ENCODE measurements at places on chromosomes 7 and 10. TPM values are rescaled to one million over a fixed set of nuclear protein-coding genes. Genes with fewer than 3 reads are reported as not detected.
A peak's percentile ranks its signal among the peaks of the same experiment; 100 is the strongest.

GRCh38 chr7:155483245-155483644 lies 25.3 kb downstream of the EN2 start:
- DNase-seq, result no peak
- H3K4me3 ChIP-seq, result no peak overlapping the region
- H3K4me1 ChIP-seq, result peaks cover 3% of the 10 kb centered on the region
- peaks cover 45% of the 10 kb centered on the region for H3K27me3 ChIP-seq
- H3K27ac ChIP-seq, result no peak overlapping the region

GRCh38 chr7:90655566-90655965 lies 59.4 kb downstream of the CDK14 start:
- H3K4me1 ChIP-seq, result no peaks in the 10 kb centered on the region
- no peak overlapping the region for H3K4me3 ChIP-seq
- DNase-seq, result no peak
- H3K27ac ChIP-seq, result no peak overlapping the region
- H3K36me3 ChIP-seq, result no peaks in the 10 kb centered on the region

DNA sequence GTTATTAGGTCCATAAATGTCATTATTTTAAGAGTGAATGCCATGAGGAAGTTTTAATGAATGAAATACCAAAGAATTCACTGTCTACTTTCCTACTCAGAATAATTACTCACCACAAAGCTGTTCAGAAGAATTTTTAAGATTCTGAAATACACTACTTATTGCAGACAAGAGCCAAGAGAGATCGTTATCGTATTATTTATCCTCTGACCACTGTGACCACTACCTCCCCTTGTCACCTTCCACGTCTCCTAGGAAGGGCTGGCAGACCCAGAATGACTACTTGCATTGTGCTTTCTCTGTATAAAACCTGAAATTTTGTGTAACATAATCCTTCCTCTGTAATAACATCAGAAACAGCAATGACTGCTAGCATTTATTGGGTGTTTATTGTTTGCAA lies 81.9 kb downstream of the ABCB5 start:
- DNase-seq, result no peak
- no peaks in the 10 kb centered on the region for H3K4me1 ChIP-seq
- no peak overlapping the region for H3K4me3 ChIP-seq
- no peak overlapping the region for H3K27ac ChIP-seq
- H3K27me3 ChIP-seq, result no peaks in the 10 kb centered on the region
- H3K36me3 ChIP-seq, result no peaks in the 10 kb centered on the region

GRCh38 chr10:70673043-70673928 lies 980 bp downstream of the ADAMTS14 start:
- no peaks in the 10 kb centered on the region for H3K36me3 ChIP-seq
- peaks cover 20% of the 10 kb centered on the region for H3K27me3 ChIP-seq
- no peak overlapping the region for H3K27ac ChIP-seq
- H3K4me3 ChIP-seq, result peak overlapping the region; percentile 38
- peaks cover 13% of the 10 kb centered on the region for H3K4me1 ChIP-seq
- DNase-seq, result no peak

DNA sequence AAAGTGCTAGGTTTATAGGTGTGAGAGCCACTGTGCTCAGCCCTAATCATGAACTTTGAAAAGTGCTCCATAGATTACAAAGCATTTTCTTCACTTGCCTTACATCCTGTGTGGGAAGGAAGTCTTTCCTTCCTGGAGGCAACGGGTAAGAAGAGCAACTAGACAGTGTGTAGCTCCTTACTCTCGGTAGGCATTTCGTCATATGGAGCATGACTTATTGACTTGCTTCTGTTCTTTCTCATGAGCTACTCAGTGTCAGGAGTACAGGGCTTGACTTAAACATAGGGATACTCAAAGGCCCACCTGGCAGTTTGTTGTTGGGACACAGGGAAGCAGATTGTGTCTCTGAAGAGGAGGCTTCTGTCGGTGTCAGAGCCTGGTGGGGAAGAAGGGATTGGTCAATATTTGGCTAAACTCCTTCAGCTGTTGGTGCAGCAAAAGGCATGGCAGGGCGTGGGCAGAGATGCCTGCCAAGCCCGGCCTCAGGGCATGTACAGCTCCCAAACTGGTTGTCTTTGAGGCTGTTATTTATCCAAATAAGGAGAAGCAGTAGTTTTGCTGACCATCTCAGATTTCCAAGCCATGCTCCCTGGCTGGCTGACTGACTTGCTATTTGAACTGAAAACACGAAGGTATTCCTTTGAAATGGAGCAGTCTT lies 248.9 kb downstream of the KIAA1217 start:
- no peaks in the 10 kb centered on the region for H3K36me3 ChIP-seq
- H3K4me3 ChIP-seq, result no peak overlapping the region
- H3K27me3 ChIP-seq, result no peaks in the 10 kb centered on the region

DNA sequence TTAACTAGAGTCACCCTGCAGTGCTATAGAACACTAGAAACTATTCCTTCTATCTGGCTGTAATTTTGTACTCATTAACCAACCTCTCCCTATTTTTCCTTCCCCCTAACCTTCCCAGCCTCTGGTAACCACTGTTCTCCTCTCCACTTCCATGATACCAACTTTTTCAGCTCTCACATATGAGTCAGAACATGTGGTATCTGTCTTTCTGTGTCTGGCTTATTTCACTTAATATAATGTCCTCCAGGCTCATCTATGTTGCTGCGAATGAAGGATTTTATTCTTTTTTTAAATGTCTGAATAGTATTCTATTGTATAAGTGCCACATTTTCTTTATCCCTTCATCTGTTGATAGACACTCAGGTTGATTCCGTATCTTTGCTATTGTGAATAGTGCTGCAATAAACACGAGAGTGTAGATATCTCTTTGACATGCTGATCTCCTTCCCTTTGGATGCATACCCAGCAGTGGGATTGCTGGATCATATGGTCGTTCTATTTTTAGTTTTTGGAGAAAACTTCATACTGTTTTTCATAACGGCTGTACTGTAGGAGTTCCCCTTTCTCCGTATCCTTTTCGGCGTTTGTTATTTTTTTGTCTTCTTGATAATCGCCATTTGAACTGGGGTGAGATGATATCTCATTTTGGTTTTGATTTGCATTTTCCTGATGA lies 101.4 kb downstream of the FAM107B start:
- H3K4me3 ChIP-seq, result no peak overlapping the region
- no peaks in the 10 kb centered on the region for H3K27me3 ChIP-seq
- H3K27ac ChIP-seq, result no peak overlapping the region
- peaks cover 5% of the 10 kb centered on the region for H3K4me1 ChIP-seq

- DNase-seq, result no peak
- peaks cover 28% of the 10 kb centered on the region for H3K4me1 ChIP-seq
- no peak overlapping the region for H3K4me3 ChIP-seq
- peaks cover 90% of the 10 kb centered on the region for H3K27me3 ChIP-seq
- H3K36me3 ChIP-seq, result no peaks in the 10 kb centered on the region
These were observed 1.4 kb upstream of the HOXA7 start for GRCh38 chr7:27157702-27158431.

- peaks cover 25% of the 10 kb centered on the region for H3K4me1 ChIP-seq
- H3K36me3 ChIP-seq, result no peaks in the 10 kb centered on the region
- no peak for DNase-seq
- no peaks in the 10 kb centered on the region for H3K27me3 ChIP-seq
These were observed 46.4 kb upstream of the RPA3 start for GRCh38 chr7:7764520-7765396.

- H3K27me3 ChIP-seq, result no peaks in the 10 kb centered on the region
- DNase-seq, result no peak
- peaks cover 27% of the 10 kb centered on the region for H3K4me1 ChIP-seq
- no peaks in the 10 kb centered on the region for H3K36me3 ChIP-seq
These were observed 25.3 kb downstream of the DNMBP start for GRCh38 chr10:99984211-99985034.

DNA sequence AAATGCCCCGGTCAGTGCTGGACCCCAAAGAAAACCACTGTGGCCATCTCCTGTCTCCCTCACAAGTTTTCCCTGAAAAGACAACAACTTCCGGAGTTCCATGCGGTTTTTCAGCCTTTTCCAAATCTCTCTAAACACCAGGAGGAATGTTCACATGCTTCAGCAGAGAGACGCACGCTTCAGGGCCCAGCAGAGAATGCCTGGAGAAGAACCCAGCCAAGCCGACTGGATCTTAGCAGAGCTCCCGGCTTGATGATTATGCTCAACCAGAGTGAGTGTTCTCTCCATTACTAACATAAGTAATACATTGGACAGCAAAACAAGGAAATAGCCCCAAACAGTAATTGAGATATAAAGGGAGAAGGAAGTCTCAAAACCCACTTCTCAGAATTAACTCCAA lies 17.9 kb downstream of the PRKCQ start:
- H3K27me3 ChIP-seq, result no peaks in the 10 kb centered on the region
- H3K27ac ChIP-seq, result no peak overlapping the region
- H3K4me3 ChIP-seq, result no peak overlapping the region

- H3K27me3 ChIP-seq, result no peaks in the 10 kb centered on the region
- H3K4me1 ChIP-seq, result peaks cover 13% of the 10 kb centered on the region
- H3K36me3 ChIP-seq, result no peaks in the 10 kb centered on the region
These were observed 26.0 kb downstream of the EGFR start for GRCh38 chr7:55044791-55045190.

- no peaks in the 10 kb centered on the region for H3K36me3 ChIP-seq
- H3K4me3 ChIP-seq, result no peak overlapping the region
- no peak for DNase-seq
- peaks cover 3% of the 10 kb centered on the region for H3K4me1 ChIP-seq
These were observed 203.9 kb upstream of the NEBL start for GRCh38 chr10:21100871-21101514.

- H3K27me3 ChIP-seq, result no peaks in the 10 kb centered on the region
- no peak overlapping the region for H3K27ac ChIP-seq
- H3K36me3 ChIP-seq, result peaks cover 16% of the 10 kb centered on the region
These were observed 68.3 kb downstream of the HIPK2 start for GRCh38 chr7:139709485-139709884.

GRCh38 chr10:21514818-21515351 lies 10.6 kb downstream of the SKIDA1 start:
- peaks cover 19% of the 10 kb centered on the region for H3K4me1 ChIP-seq
- no peak overlapping the region for H3K27ac ChIP-seq
- peaks cover 65% of the 10 kb centered on the region for H3K27me3 ChIP-seq
- peak overlapping the region; percentile 43 for H3K4me3 ChIP-seq

- no peak overlapping the region for H3K4me3 ChIP-seq
- H3K27ac ChIP-seq, result no peak overlapping the region
- DNase-seq, result no peak
- H3K36me3 ChIP-seq, result no peaks in the 10 kb centered on the region
These were observed 20.2 kb downstream of the SDK1 start for GRCh38 chr7:3321206-3321605.

GRCh38 chr7:138720286-138720685 lies 19.1 kb upstream of the SVOPL start:
- H3K27ac ChIP-seq, result no peak overlapping the region
- no peaks in the 10 kb centered on the region for H3K36me3 ChIP-seq
- no peaks in the 10 kb centered on the region for H3K27me3 ChIP-seq
- DNase-seq, result no peak
- no peaks in the 10 kb centered on the region for H3K4me1 ChIP-seq

DNA sequence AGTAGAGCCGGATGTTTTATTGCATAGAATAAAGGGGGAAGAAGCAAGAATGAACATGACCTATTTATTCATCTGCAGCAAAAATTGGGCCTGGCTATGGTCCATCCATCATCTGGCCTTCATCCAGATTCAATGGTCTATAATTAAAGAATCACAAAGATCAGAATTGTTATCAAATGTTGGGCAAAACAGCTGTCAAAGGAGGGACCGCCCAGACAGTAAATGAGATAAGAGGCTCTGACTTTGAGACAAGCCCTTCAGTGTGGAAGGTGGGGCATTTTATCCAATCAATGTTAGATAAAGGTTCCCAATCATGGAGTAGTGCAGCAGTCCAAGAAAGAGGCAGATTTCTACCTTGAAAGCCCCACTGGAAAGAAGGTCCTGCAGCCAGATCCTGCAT lies 153.5 kb downstream of the PARD3 start:
- no peaks in the 10 kb centered on the region for H3K27me3 ChIP-seq
- H3K27ac ChIP-seq, result no peak overlapping the region
- no peaks in the 10 kb centered on the region for H3K36me3 ChIP-seq
- no peak overlapping the region for H3K4me3 ChIP-seq
- no peak for DNase-seq

GRCh38 chr10:128963211-128964099 lies 503.6 kb upstream of the MGMT start:
- H3K27me3 ChIP-seq, result no peaks in the 10 kb centered on the region
- no peak for DNase-seq

- no peak overlapping the region for H3K4me3 ChIP-seq
- H3K27me3 ChIP-seq, result no peaks in the 10 kb centered on the region
- no peaks in the 10 kb centered on the region for H3K4me1 ChIP-seq
- H3K27ac ChIP-seq, result no peak overlapping the region
These were observed 223.8 kb downstream of the KIAA1217 start for GRCh38 chr10:24432478-24433416.

GRCh38 chr7:150402671-150403321 lies 23.7 kb downstream of the ZNF775 start:
- no peak overlapping the region for H3K4me3 ChIP-seq
- no peaks in the 10 kb centered on the region for H3K27me3 ChIP-seq
- DNase-seq, result peak; percentile 51
- H3K4me1 ChIP-seq, result peaks cover 21% of the 10 kb centered on the region
- no peaks in the 10 kb centered on the region for H3K36me3 ChIP-seq

GRCh38 chr10:1661416-1661815 lies 75.9 kb downstream of the ADARB2 start:
- DNase-seq, result no peak
- H3K36me3 ChIP-seq, result no peaks in the 10 kb centered on the region
- H3K4me3 ChIP-seq, result no peak overlapping the region
- H3K27ac ChIP-seq, result no peak overlapping the region

- no peaks in the 10 kb centered on the region for H3K4me1 ChIP-seq
- H3K36me3 ChIP-seq, result no peaks in the 10 kb centered on the region
- H3K27ac ChIP-seq, result no peak overlapping the region
These were observed 4.4 kb downstream of the RASGEF1A start for GRCh38 chr10:43262397-43262901.

- no peak overlapping the region for H3K4me3 ChIP-seq
- H3K4me1 ChIP-seq, result no peaks in the 10 kb centered on the region
- no peak overlapping the region for H3K27ac ChIP-seq
These were observed 12.7 kb downstream of the LOXL4 start for GRCh38 chr10:98255146-98255877.

GRCh38 chr10:22803261-22803885 lies 89.0 kb upstream of the PIP4K2A start:
- H3K27ac ChIP-seq, result no peak overlapping the region
- no peaks in the 10 kb centered on the region for H3K27me3 ChIP-seq
- H3K36me3 ChIP-seq, result no peaks in the 10 kb centered on the region
- no peak overlapping the region for H3K4me3 ChIP-seq

GRCh38 chr10:44161184-44161583 lies 223.7 kb downstream of the CXCL12 start:
- H3K36me3 ChIP-seq, result no peaks in the 10 kb centered on the region
- no peak overlapping the region for H3K27ac ChIP-seq
- no peaks in the 10 kb centered on the region for H3K4me1 ChIP-seq
- DNase-seq, result no peak
- H3K4me3 ChIP-seq, result no peak overlapping the region
- H3K27me3 ChIP-seq, result no peaks in the 10 kb centered on the region

Gene FAM237B
- total RNA-seq, result not detected

Gene PTN
- 5.4 TPM for total RNA-seq

Gene CHST15
- 49.2 TPM for total RNA-seq

Gene IFIT1B
- total RNA-seq, result not detected

Gene PDK4
- total RNA-seq, result 156 TPM

Gene SCART1
- total RNA-seq, result 2.6 TPM

Gene TDRD1
- 0.14 TPM for total RNA-seq

Gene AGR3
- 37.2 TPM for total RNA-seq

Gene RNF133
- total RNA-seq, result 1.2 TPM

Gene COBL
- 29.2 TPM for total RNA-seq

Measured in upper lobe of right lung (tissue), 1 donor.